ENCODE measurements at places on chromosomes 13 and 19.

GRCh38 chr13:32893176-32893575 is 123.0 kb upstream of the KL start:
- DNase-seq: no peak

- DNase-seq: no peak
These were observed 874.8 kb upstream of the SLITRK6 start for GRCh38 chr13:86673931-86674431.

GRCh38 chr13:80134346-80134745 is 206.6 kb downstream of the SPRY2 start:
- no peak for DNase-seq

- DNase-seq: peak; percentile 28
These were observed 572 bp upstream of the FKBP8 start for GRCh38 chr19:18543814-18544475.

DNA sequence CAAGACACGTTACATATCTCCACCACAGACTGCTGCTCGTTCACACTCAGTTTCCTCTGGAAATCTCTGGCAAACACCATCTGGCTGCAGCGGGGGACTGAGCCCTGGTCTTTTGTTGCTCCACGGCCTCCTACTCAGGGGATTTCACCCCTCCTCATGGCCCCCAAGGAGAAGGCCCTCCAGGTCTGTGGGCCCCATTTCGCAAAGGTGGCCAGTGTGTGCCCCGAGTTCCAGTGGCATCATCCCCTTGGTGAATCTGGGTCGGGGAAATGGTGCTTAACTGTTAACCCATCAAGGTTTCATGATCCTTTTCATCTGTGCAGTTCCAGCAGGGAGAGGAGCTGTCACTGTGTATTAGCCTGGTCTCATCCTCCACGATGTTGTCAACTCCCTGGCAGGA is 235.4 kb upstream of the MAB21L1 start:
- DNase-seq: no peak

GRCh38 chr13:114044486-114044885 is 70.6 kb upstream of the C13orf46 start:
- peak; percentile 52 for DNase-seq
